Activated CD8-positive, alpha-beta memory T cell treated with anti-CD3 and anti-CD28 coated beads, Interleukin-2, amount 50 U/mL, for 48 hours (primary cell): ENCODE measurements at places on chromosomes 4 and X.

DNA sequence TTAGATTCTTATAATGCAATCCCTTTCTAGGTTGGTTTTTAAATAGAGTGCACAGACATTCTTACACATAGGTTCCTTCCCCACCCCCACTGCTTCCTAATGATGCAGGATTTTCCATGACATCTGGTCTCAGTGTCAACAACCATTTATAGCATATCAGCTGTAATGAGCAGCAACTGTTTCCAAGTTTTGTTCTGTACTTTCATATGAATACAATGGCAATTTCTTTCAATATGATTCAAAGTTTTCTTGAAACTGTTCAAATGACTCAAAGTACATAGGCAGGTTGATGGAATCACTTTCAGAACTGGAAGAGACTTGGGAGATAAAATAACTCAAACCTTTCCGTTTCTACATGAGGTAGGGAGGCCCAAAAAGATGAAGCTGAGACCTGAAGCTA is 220.7 kb downstream of the CAMK2D start:
- DNase-seq, result no peak

DNA sequence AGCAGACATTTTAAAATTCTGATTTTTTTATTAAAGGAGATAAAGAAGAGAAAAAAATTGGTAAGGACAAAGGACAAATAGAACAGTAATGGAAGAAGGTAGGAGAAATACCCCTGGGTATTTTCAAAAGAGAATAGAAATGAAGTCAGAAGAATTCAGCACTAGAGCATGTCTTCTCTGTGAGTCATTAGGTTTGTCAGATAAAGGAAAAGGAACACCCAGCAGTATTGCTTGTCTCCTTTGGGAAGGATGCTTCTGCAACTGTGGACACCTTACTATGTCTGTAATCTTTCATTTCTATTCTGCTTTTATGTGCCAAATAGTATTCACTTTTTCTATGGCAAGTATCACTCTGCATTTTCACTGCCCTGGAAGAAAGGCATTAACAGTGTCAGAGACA is 24.0 kb upstream of the PCDH7 start:
- DNase-seq, result no peak

- no peak for DNase-seq
These were observed 437.6 kb downstream of the RAPGEF2 start for GRCh38 chr4:159540501-159540900.

GRCh38 chrX:118115953-118116712 is 477 bp downstream of the KLHL13 start:
- DNase-seq, result peak; percentile 49

GRCh38 chr4:184745831-184746795 is 12.2 kb upstream of the CENPU start:
- peak; percentile 72 for DNase-seq

GRCh38 chrX:115367455-115367854 is 77.9 kb downstream of the LUZP4 start:
- DNase-seq, result no peak

DNA sequence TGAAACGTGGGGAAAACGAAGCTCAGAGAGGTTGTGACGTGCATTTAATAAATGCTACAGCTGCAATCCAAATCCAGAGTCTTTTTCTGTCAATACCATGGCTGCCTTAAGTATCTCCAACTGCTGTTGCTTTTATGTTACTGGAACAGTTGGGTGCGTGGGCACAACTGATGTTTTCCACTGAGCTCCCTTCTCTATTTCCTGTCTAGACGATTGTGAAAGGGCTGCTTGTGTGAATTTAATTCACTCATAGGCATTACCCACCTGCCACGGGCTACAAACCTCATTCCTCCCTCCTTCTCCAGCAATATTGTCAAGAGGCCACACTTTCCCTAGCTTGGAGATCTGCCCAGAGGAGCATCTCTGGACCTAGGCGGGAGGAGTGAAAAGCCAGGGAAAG is 526.0 kb downstream of the MID1IP1 start:
- DNase-seq, result no peak

DNA sequence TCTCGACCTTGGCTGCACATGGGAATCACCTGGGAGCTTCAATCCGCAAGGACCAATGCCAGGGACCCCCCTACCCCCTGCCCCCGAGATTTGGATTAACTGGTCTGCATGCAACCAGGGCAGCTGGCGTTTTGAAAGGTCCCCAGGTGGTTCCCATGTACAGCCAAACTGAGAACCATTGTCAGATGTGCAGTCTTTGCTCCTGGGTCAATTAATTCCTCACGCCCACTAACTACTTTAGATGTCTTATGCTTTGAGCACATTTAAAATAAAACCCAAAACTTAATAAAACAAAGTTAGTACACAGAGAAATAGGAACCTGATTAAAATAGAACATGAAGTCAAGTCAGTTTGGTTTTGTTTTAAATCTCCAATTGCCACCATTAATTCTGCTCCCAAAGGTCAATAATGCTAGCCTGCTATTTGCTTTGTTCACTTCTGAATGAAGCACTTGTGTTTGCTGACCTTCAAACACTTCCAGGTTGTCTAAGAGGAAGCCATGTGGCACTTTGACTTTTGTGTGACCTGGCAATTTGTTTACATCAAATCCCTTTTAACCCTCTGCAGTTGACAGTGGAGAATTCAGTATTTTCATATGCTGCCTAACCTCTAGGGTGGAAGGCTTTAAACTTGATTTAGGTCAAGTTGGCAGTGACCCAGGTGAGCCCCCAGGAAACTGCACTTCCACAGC is 27.2 kb upstream of the TMSB4X start:
- no peak for DNase-seq

- no peak for DNase-seq
These were observed 46.4 kb downstream of the PAGE2 start for GRCh38 chrX:55135171-55135570.

- no peak for DNase-seq
These were observed 38.6 kb upstream of the AGA start for GRCh38 chr4:177480795-177481194.

GRCh38 chrX:140389331-140389730 is 115.5 kb downstream of the SOX3 start:
- DNase-seq, result no peak

DNA sequence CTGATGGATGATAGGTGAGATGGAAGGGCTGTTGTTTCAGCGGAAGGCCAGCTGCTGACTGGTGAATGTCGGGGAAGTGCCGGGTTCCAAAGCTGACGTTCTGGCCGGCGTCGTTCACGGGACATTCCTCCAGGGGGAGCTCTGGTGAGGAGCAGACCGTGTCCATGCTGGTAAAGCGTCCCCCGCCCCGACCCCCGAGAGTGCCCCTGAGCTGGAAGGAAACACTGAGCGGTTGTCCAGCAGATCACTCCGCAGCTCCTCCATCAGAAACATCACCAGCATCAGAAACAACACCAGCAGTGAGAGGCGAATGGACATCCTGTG is 18.6 kb upstream of the ADRA2C start:
- peak; percentile 55 for DNase-seq

DNA sequence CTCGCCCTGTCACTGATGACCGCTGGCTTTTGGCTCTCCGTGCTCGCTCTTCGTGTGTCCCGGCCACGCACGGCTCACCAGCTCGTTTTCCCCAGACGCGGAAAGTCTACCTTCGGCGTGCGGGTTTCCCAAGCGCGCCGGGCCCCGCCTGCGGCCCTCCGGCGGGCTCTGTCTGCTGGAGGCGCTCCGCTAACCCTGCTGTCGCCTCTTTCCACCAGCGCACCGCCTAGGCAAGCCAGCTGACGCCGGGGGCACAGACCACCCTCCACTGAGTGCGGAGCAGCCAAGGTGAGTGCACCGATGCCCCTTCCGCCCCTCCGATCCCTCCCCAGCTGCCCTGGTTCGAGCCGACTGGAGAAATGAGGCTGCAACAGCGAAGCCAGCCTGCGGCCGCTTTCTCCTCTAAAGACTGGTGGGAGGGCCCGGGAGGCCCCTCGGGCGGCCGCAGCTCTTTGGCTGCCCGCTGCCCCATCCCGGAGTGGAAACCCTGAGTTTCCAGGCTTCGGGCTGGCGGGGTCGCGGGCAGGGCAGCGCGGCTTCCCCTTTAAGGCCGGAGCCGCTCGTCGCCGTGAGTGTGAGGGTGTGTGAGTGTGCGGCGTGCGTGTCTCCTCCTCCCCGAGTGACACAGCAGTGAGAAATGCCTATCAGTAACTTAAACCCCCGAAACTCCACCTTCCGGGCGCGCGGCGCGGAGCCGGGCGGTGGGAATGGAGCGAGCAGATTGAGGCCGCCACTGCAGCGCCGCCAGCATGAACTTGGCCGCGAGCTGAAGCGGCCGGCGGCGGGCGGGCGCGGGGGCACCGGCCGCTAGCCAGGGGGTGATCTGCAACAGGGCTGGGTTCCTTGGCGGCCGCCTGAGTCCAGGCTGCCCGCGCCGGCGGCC is at the start of gene MAMLD1:
MAMLD1 (plus strand) TSS at position 719 of the 883 bp plus-strand sequence. CDS start 82,200 bp downstream, outside the sequence.
- DNase-seq, result peak; percentile 73

GRCh38 chrX:115390078-115390477 is 100.6 kb downstream of the LUZP4 start:
- no peak for DNase-seq

- no peak for DNase-seq
These were observed 53.8 kb upstream of the OTUD4 start for GRCh38 chr4:145234091-145234706.

DNA sequence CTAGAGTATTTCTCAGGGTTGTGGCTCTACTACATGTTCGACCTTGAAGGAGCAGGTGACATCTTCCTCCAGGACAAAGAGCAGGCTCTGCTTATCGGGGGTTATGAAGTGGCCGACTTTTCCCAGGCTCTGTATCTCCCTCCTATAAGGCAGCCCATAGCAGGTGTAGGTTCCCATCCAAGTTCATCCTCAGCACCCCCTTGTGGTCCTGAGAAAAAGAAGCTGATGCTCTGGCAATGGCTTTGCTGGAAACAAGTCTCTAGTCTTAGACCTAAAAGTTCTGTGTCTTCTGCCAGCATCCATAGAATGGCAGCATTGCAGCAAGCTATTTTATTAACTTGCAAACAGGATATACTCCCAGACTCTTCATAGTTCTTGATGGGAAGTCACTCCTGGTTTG is 836.6 kb upstream of the PRKX start:
- no peak for DNase-seq

DNA sequence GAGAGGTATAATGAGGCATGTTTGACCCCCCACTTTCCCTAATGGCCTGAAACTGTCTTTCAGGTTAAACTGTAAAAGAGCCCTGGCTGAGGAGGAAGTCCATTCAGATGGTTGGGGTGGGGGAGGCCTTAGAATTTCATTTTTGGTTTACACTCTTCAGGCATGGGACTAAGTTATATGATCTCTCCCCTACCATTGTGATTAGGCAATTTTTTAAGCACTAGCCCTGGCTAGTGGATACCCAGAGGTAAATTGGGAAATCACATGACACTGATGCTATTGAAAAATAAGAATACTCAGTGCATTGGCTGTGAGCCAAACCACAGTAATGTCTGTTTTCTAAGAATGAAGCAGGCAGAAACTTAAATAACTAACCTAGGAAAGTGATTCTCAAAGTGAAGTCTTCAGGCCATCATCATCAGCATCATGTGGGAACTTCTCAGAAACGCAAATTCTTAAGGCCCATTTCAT is 149.7 kb downstream of the RRAGB start:
- no peak for DNase-seq

GRCh38 chr4:55312489-55313101 is 33.4 kb upstream of the SRD5A3 start:
- no peak for DNase-seq

DNA sequence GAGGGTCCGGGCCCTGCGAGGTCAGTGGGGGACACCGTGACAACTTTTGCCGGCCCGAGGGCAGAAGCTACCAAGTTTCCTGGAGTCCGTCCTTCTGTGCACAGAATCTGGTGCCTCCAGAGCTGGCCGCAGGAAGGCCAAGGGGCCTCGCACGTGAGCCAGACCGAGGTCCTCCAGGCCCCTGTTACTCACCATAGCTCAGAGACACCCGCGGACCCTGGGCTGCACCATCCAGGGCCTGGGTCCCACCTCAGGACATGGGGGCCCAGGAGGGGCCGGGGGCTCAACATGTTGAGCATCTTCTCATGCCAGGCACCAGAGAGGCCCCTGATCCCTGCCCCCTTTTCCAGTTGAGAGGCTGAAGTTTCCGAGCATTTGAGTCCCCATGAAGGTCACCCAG is 87.9 kb downstream of the HMX1 start:
- no peak for DNase-seq

DNA sequence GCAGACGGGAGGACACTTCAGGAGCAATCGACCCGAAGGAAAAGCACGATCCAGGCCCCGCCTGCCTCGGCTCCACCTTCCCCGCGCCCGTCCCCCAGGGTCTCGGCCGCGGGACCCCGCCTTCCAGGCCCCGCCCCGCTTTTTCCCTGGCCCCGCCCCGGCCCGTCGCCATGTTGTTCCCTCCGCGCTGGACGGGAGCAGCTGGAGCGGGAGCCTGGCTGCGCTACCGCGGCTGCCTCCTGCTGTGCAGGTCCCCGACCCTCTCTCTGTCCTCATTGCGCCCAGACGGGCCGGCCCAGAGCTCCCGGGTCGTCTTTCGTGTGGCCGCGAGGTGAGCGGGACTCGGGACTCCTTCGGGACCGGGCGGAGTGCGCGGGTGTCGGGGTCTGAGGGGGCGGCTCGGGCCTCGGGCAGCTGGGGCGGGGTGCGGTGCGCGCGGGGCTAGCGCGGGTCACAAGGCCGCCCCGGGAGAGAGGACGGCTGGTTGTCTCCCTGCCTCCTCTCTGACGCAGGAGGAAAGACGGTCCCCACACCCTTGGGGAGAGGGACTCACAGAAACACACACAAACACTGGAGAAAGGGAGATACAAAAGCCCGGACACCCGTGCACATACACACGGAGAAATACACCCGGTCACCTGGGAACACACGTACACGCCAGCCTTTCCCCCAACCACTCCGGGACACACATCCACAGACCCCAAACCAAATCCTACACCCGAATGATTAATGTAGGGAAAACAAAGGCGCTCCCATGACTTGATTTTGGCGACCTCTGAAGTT is at the start of gene RAB9A:
RAB9A (plus strand) TSS at position 171 of the 783 bp plus-strand sequence. CDS start 19,619 bp downstream, outside the sequence.
- DNase-seq, result peak; percentile 87

- no peak for DNase-seq
These were observed 46.0 kb upstream of the GUCY1A1 start for GRCh38 chr4:155620637-155621036.

- no peak for DNase-seq
These were observed 67.2 kb downstream of the DCAF12L1 start for GRCh38 chrX:126485409-126485808.

DNA sequence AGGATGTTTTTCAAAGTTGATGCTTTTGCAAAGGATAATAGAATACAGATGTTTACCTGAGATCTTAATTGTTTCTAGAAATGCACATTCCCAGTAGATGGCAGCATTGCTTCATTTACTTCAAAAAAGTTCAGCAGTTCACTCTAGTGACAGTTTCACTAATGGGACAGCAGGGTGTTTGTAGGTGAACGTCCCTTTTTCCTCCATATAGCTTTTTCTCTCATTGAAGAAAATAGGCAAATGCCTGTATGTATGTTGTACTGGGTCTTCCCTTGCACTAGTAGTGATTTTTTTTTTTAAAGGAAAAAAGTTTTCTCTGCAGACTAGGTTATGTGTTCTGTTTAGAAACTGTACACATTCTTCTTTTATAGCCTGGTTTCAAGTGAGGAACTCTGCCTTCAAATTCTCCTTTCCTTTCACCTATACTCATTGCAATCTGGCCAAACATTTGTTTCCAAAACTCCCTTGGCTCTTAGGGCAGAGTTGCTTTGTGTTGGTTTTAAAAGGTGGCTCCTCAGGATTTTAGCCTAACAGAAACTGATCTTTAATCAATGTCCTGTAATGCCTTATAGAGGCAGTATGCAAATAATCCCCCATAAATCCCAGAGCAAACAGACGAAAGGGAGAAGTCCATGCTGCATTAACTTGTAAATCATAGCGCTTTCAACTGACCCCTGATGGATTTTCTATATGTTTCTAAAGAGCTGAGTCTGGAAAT is 86.3 kb downstream of the EGF start:
- no peak for DNase-seq
